ENCODE measurements at places on chromosomes 3 and 15.

- DNase-seq = no peak
Measured at GRCh38 chr15:80168421-80168820, 15.6 kb downstream of the FAH start.

DNA sequence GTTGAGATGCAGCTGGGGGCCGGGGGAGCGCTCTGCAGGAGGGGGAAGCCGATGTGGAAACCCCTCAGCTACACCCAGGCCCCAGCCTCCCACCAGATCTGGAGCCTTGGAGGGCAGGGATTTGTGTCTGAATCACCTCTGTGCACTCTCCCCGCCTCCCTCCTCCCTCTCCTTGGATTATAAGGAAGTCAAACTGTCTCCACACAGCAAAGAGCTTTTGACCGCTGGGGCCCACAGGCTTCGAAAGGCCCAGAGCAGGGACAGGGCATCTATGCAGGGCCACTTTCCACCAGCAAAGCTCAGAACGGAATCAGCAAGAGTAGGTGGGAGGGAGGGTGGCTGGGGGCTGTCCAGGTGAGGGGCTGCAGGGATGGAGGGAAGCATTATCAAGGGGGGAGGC is 68.9 kb downstream of the IQSEC1 start:
- no peak for DNase-seq

- DNase-seq = peak; percentile 43
Measured at GRCh38 chr3:63051920-63052319, 176.7 kb upstream of the CADPS start.

- DNase-seq = no peak
Measured at GRCh38 chr3:18233987-18234716, 191.0 kb downstream of the SATB1 start.

DNA sequence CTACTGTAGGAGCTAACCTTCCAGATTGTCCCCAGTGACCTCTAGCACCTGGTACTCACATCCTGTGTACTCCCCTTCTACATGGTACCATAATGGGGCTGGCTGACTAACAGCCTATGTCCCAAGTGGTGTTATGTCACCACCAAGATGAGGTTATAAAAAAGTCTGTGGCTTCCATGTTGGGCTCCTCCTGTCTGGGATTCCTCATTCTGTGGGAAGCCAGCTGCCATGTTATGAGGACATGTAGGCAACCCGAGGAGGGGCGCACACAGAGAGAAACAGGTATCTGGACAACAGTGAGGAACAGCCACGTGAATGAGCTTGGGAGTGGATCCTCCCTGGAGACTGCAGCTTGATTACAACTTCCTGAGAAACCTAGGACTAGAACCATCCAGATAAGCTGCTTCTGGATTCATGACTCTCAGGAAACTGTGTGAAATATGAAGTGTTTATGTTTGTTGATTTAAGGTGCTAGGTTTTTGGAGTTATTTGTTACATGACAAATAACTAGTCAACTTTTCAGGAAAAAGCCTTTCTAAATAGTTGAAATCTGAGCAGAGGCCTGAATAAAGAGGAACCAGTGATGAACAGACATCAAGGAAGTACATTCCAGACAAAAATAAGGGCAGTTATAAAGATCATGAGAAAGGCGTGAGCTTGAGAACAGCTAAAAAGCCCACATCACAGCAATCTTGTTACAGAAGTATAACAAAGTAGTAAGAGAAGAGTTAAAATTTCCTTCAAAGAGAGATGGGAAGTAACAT is 21.7 kb downstream of the GOLIM4 start:
- no peak for DNase-seq
